Right ventricle myocardium superior (tissue), 1 donor: ENCODE measurements at places on chromosomes 4 and X. TPM values are rescaled to one million over a fixed set of nuclear protein-coding genes. Genes with fewer than 3 reads are reported as not detected.

GRCh38 chr4:90145319-90145718 is 18.1 kb downstream of the CCSER1 start:
- DNase-seq = no peak

DNA sequence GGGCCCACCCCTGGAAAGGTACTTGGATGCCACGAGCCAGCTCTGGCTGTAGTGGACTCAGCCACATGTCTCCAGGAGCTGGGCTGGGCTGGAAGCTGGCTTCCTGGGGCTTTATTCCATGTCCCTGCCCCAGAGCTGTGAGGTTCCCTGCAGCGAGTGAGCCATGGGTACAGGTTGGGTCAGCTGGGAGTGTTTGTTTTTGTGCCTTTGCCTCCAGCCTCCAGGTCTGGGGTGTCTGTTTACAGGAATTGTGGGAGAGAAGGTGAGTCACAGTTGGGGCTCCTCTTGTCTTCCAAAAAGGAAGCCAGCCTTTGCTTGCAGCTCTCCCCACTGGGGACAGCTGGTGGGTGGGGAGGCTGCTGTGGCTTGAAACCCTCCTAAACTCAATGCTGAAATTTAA is 21.5 kb downstream of the SORCS2 start:
- DNase-seq = peak; percentile 13

Gene SPARCL1
- 361 TPM for total RNA-seq

DNA sequence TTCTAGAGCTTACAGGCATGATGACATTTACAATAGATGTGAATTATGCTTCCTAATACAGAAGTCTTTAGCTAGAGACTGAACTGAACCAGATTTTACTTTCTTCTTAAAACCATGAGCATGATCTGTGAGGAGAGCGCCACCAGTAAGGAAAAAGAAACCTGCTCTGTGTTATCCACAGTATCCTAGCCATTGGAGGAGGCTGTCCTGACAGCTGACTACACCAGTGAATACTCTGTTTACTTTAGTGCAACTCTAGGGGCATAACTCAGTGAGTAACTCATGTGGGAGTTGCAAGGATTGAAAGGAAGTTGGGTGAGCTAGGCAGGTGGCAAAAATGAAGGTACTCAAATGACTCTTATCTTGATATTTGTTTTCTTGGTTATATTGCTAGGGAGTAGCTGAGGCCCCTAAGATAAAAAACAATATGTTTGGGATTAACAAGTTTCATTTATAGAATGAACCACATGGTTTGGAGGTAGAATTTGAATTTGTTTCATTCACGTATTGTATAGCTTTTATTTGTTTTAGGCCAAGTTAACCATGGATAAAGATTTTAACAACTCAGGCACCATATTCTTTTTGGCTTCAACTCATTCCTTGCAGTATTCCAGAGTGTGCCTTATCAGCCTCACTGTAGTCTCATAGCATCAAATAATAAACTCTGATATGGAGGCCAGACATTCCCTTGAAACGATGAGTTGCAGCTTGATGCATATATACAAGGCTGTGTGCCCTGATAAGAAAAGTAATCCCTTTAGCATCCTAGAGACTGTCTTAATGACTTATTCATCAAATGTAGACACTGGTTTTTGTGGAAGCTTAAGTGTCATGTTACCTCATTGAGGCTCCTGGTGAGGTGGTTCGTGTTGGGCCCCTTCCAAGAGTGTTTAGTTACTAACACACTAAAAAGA is 2.5 kb downstream of the BMP3 start:
- DNase-seq = no peak

Gene CITED1
- total RNA-seq = not detected

Gene IGFBP7
- total RNA-seq = 769 TPM

Gene ART3
- total RNA-seq = 164 TPM

- no peak for DNase-seq
Observed at GRCh38 chrX:13389501-13389900, 69.6 kb upstream of the ATXN3L start.

- no peak for DNase-seq
Observed at GRCh38 chr4:74724979-74725378, 69.3 kb downstream of the BTC start.

DNA sequence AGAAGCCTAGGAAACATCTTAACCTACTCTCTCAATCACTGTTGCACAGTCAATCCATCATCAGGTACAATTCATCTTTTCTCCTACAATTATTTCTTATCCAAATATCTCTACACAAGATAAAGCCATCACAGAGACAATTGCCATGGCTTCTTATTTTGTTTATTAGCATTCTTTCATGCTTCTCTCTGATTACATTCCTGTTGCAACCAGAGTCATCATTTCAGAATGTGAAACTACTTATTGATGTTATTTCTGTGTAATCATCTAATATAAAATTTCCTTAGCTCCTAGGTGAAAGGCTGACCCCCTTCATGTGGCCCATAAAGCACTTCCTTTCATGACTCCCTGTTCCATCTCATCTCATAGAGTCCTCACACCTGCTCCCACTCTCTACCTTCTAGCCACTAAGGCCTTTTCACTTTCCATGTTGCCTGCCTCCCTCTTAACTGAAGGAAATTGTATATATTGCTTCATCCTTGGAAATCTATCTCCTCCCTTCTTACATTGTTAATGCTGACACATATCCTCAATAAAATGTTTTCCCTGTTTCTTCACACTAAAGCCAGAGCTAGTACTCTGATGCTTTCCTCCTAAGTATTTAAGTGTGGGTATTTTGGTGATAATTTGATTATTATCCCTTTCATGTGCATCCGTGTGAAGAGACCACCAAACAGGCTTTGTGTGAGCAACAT is 829.9 kb downstream of the FAT4 start:
- DNase-seq = no peak

Gene WDR1
- total RNA-seq = 183 TPM

DNA sequence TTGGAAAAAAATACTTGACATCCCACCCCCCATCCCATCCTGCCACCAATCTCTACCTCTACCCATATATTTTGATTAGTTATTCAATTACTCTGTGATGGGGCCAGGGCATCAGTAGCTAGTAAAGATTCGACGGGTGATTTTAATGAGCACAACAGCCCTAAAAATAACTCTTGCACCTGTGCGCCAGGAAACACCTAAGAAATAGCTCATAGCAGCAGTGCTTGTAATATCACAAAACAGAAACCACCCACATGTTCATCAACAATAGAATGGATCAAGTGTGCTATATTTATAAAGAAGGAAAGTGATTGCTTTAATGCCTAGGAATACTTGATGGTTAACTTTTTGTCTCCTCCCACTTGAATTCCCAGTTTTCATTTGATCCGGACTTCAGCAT is 225.6 kb upstream of the LCORL start:
- DNase-seq = no peak

Gene PJA1
- 13.3 TPM for total RNA-seq

GRCh38 chrX:73577361-73577760 is 14.4 kb downstream of the CHIC1 start:
- no peak for DNase-seq

- DNase-seq = no peak
Observed at GRCh38 chr4:53490965-53491622, 100.2 kb downstream of the LNX1 start.

Gene CC2D2A
- total RNA-seq = 6.7 TPM

DNA sequence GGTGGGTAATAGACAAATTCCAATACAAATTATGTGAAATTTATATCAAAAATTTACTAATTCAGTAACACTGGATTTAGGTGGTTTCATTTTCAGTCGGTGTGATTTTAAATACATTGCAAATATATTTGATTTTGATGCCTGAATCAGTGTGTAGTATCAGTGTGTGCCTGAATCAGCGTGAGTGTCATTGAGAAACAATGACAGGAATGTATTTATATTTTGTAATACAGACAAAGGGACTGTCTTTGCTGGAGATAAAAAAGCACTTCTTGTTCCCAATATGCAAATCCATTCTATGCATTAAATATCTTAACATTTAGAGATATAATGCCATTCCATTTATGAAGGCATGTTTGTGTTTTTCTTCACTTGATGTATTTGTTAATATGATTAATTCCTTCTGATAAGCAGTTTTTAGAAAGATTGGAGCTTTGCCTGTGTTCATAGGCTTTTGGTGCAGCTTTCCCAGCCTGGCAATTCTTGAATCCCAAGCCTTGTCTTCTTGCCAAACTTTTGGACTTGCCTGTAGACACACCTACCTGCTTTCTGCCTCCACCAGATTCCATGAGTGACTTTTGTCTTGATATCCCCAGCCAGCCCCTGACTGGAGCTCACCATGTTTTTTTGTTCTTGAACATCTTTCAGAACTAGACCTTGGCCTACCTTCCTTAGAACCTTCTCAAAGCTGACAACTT is 243.8 kb downstream of the ADGRL3 start:
- no peak for DNase-seq

Gene NPY2R
- total RNA-seq = not detected

DNA sequence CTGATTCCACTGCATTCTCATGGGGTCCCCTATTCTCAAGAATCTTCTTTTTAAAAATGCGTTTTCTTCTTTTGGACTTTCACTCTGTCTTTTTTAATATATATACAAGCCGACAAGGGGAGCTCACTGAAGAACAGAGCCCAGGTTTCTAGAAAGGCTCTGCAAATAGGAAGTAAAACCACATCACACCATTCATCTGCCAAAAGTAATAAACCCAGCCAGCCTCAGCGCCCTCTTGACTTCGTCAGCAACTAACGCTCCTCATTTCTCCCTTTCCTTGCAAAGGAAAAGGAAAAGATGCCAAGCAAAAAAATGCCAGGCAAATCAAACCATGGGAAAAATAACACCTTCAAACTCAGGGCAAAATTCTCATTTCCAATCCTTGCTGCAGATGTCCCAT is 136.4 kb downstream of the HHIP start:
- DNase-seq = no peak

DNA sequence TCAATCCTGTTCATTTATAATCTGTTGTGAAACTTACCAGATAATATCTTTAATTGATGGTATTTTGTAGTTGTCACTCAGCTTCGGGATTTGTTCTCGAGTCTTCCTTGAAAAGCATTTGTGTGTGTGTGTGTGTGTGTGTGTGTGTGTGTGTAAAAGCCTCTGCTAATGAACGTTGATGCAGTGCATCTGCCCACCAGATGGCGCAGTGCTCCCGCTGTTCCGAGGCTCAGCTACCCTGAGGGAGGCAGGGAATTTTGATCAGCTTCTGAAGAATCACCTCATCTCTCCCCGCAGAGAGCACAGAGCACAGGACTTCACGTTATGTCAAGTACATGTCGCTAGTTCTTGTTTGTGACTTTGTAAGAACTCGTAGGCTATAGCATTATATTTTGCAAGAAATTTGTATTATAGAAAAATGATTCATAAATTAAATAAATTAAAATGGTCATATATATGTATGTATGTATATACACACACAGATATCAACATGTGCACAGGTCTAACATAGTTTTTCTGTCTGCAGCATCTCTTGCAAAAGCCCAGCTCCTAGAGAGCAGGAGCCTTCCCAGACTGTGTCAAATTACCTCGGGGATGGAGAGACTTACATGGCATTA is 316.7 kb upstream of the IGFBP7 start:
- peak; percentile 75 for DNase-seq

DNA sequence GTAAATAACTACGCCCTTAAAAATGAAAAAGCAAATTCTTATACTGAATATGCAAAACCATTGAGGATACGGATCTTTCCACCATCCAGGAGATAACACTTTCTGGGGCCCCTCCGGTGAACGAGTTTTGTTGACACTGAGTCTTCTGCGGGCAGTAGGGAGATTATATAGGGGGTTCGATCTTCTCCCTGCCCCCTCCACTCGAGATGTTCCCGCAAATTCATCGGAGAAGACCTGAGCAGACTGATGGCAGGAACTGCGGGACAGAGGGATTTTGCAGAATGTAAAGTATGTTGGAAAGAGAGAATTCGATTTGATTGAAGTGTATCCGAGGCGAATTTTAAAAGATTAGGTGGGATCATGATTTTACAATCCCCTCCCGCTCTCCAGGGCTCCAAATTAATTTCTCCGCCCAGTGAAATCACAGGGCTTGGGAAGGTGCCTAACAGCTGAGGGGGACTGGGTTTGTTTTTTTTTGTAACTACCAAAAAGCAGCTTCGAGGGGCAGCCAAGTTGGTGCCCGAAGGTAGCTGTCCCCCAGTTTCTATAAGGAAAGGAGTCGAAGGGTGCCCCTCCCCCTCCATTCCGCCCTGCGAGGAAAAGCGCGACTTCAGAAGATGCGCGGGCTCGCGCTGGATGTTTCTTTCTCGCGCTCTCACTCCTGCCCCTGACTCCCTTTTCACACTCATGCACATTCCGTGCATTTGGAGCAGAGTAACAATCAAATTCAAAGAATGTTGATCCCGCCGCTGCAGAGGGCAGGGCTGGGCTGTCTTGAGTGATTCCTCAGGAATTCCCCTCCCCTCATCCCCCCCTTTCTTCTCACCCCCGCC is 1.2 kb downstream of the TMEM255A start:
- no peak for DNase-seq
